SK-N-SH (cell line): ENCODE measurements at places on chromosomes 3 and 15.

DNA sequence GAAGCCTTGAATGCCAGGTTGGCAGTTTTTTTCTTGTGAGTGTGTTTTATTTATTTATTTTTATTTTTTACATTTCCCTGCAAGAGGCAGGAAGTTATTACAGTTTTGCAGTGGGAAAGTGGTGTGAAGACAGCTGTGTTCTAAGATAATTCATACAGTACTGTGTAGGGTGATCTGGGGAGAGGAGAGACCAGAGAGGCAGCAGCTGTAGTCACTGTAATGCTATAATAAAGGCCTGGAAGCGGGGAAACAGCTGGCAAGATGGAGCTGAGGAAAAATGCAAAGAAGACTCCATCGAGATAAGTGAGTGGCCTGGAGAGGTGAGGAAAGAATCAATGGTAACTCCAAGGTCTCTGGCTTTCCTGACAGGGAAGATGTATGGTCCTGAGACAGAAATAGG lies 23.1 kb downstream of the CNTN3 start:
- peaks cover 12% of the 10 kb centered on the region; the same call in 1 of the 2 replicates for H3K4me1 ChIP-seq
- no peaks in the 10 kb centered on the region for H3K27me3 ChIP-seq
- H3K36me3 ChIP-seq = no peaks in the 10 kb centered on the region
- H3K27ac ChIP-seq = no peak overlapping the region

DNA sequence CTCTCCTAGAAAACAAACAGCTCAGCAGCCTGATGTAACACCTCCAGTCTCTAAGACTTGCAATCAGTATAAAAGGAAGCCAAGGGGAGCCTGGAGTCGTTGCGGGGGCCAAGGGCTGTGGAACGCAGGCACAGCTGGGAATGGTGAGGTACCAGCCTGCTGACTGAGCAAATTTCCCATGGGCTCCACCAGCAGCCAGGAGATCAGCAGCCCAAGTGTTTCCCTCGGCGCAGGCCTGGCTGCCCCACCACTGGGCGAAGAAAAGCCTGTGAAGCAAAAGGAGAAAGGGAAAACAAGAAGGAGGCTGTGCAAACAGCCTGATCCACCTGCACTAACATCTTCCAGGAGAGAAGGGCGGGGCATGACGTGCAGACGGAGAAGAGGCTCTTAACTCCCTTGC lies 155.3 kb downstream of the SHQ1 start:
- DNase-seq = no peak
- H3K36me3 ChIP-seq = no peaks in the 10 kb centered on the region
- H3K27ac ChIP-seq = no peak overlapping the region
- no peaks in the 10 kb centered on the region for H3K4me1 ChIP-seq
- H3K4me3 ChIP-seq = no peak overlapping the region

DNA sequence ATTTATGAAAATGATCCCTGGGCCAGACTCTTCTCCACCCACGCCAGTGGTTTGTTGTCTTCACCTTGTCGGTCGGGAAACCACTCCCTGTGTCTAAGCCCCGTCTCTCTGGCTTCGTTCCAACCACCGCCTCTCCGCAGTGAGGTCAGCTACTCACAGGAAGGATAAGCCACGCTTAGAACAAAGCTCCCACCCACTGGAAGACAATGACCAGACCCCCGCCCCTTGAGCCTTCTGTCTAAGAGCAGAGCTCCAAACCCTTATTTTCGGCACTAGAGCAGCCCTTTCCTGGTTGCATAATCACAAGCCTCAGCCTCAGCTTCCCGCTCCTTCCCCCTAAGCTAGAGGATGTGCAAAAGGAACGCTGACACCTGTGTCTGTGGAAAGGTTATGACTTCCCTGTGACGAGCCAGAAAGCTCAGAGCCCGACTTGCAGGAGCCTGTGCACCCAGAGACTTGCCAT lies 114.9 kb upstream of the MEF2A start:
- no peak overlapping the region for H3K27ac ChIP-seq
- no peaks in the 10 kb centered on the region for H3K27me3 ChIP-seq
- H3K36me3 ChIP-seq = no peaks in the 10 kb centered on the region
- H3K4me1 ChIP-seq = peaks cover 21% of the 10 kb centered on the region

GRCh38 chr3:144129536-144130214 lies 158.1 kb downstream of the DIPK2A start:
- no peaks in the 10 kb centered on the region for H3K4me1 ChIP-seq
- no peak overlapping the region for H3K27ac ChIP-seq
- no peaks in the 10 kb centered on the region for H3K36me3 ChIP-seq
- no peak for DNase-seq
- no peak overlapping the region for H3K4me3 ChIP-seq

DNA sequence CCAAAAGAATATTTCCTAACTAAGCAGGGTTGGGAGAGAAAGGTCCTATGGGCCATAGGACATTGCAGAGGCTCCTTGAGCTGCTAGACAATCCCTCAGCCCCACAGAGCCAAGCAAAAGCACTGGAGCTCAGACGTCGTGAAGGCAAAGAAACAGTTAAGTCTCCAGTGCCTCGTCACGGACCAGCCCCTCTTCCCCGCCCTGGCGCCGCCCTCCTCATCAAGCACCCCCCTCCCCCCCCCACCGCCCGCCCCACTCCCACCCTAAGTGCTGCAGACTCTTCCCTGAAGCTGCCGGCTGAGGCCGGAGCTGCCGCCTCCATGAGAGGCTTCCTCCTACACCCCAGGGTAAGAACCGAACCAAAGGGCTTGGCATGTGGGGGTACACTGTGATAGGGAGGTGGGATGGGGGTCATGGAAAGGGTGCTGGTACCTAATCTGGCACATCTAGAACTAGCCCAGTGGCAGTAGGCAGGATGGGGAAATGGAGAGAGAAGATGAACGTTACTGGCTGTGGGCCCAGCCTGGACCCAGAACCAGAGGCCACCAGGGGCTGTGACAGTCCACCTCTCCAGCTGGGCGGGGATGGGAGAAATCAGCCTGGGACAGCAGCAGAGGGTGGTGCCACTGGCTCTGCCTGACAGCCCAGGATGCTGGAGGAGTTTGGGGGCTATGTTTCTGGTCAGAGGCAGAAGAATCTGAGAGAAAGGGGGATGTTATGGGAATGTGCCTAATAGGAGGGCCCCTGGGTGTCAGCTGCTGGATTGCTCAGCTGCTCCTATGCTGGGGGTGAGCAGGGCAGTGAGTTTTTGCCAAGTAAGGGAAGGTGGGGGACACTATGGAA lies at the start of gene MAP1A:
Gene MAP1A, plus strand, starts transcription at position 255 of the 843 bp plus-strand sequence. CDS start 3,866 bp downstream, outside the sequence.
- peaks cover 19% of the 10 kb centered on the region for H3K4me1 ChIP-seq
- no peaks in the 10 kb centered on the region for H3K27me3 ChIP-seq
- peak; percentile 89 for DNase-seq
- peak within 1 kb of the TSS; percentile 51 for H3K27ac ChIP-seq
- peak within 1 kb of the TSS; percentile 73 for H3K4me3 ChIP-seq

GRCh38 chr15:90412356-90413194 lies 24.5 kb downstream of the IQGAP1 start:
- no peaks in the 10 kb centered on the region for H3K27me3 ChIP-seq
- H3K4me1 ChIP-seq = peaks cover 36% of the 10 kb centered on the region
- peak overlapping the region; percentile 72 for H3K27ac ChIP-seq

- no peaks in the 10 kb centered on the region for H3K36me3 ChIP-seq
- H3K27me3 ChIP-seq = no peaks in the 10 kb centered on the region
- DNase-seq = no peak
- H3K4me1 ChIP-seq = peaks cover 13% of the 10 kb centered on the region
- H3K27ac ChIP-seq = no peak overlapping the region
- H3K4me3 ChIP-seq = no peak overlapping the region
Observed at GRCh38 chr3:131284302-131284701, 97.3 kb upstream of the NUDT16 start.

GRCh38 chr3:188082031-188082430 lies 71.9 kb upstream of the LPP start:
- H3K4me1 ChIP-seq = no peaks in the 10 kb centered on the region
- no peak overlapping the region for H3K4me3 ChIP-seq
- DNase-seq = no peak
- peak overlapping the region; percentile 67 for H3K27ac ChIP-seq
- no peaks in the 10 kb centered on the region for H3K27me3 ChIP-seq

- DNase-seq = no peak
- H3K4me1 ChIP-seq = no peaks in the 10 kb centered on the region
- H3K27ac ChIP-seq = no peak overlapping the region
- no peaks in the 10 kb centered on the region for H3K36me3 ChIP-seq
- no peak overlapping the region for H3K4me3 ChIP-seq
- no peaks in the 10 kb centered on the region for H3K27me3 ChIP-seq
Observed at GRCh38 chr3:19688767-19689166, 245.2 kb downstream of the EFHB start.

DNA sequence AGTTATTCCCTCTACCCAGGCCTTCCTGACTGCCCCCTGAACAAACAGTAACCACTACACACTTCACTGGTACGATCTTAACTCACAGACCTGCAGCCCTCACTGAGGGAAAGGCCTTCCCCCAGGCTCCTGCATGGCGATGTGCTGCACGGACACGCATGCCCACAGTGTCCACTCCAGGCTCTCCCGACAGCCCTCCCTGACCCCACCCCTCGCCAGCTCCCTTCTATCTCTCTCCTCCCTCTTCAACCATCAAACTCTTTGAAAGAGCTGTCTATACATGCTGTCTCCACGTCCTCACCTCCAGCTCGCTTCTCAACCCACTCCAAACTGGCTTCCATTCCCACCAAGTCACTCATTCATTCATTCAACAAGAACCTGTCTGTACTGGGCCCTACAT lies 3.9 kb downstream of the SCN5A start:
- H3K27ac ChIP-seq = no peak overlapping the region
- no peaks in the 10 kb centered on the region for H3K4me1 ChIP-seq
- no peak overlapping the region for H3K4me3 ChIP-seq
- H3K36me3 ChIP-seq = no peaks in the 10 kb centered on the region
- H3K27me3 ChIP-seq = peaks cover 12% of the 10 kb centered on the region; the same call in 1 of the 2 replicates

DNA sequence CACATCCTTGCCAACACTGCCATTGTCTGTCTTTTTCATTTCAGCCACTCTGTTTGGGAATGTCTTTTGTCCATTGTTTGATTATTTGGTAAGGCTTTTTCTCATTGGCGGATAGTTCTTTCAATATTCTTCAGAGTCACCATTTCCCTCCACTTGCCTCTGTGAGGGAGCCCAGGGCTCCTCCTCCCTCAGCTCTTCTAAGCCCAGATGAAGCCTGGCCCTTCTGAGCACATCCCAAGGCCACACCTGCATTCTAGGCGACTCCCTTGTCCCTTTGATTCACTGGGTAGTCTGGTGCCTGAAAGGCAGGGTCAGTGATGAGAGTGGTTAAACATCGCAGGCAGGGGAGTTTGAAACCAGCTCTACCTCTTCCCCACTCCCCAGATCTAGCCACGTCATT lies 12.4 kb upstream of the LTF start:
- no peaks in the 10 kb centered on the region for H3K4me1 ChIP-seq
- H3K4me3 ChIP-seq = no peak overlapping the region
- H3K36me3 ChIP-seq = no peaks in the 10 kb centered on the region

- no peaks in the 10 kb centered on the region for H3K36me3 ChIP-seq
- H3K4me3 ChIP-seq = no peak overlapping the region
- H3K4me1 ChIP-seq = no peaks in the 10 kb centered on the region
- H3K27me3 ChIP-seq = no peaks in the 10 kb centered on the region
- no peak overlapping the region for H3K27ac ChIP-seq
Observed at GRCh38 chr3:150293401-150294001, 114.6 kb upstream of the TSC22D2 start.

GRCh38 chr3:134294302-134295280 lies 43.9 kb upstream of the RYK start:
- H3K27ac ChIP-seq = no peak overlapping the region
- no peak overlapping the region for H3K4me3 ChIP-seq
- no peaks in the 10 kb centered on the region for H3K36me3 ChIP-seq
- no peak for DNase-seq
- H3K4me1 ChIP-seq = 0 out of 2 replicates have a peak, but pooled peaks cover 4% of the 10 kb centered on the region

GRCh38 chr3:193400304-193400703 lies 21.8 kb upstream of the ATP13A5 start:
- no peaks in the 10 kb centered on the region for H3K36me3 ChIP-seq
- H3K4me3 ChIP-seq = no peak overlapping the region
- H3K27ac ChIP-seq = no peak overlapping the region
- no peaks in the 10 kb centered on the region for H3K27me3 ChIP-seq

DNA sequence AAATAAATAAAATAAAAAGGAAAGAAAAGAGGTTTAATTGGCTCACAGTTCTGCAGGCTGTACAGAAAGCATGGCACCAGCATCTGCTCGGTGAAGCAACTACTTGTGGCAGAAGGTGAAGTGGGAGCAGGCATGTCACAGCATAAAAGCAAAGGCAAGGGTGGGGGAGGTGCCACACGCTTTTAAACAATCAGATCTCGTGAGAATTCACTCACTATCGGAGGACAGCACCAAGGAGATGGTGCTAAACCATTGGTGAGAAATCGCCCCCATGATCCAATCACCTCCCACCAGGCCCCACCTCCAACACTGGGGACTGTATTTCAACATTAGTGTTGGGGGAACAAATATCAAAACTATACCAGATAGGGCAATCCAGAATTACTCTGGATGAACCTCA lies 15.3 kb downstream of the SCG3 start:
- H3K36me3 ChIP-seq = peaks cover 8% of the 10 kb centered on the region; the same call in 1 of the 2 replicates
- H3K4me3 ChIP-seq = no peak overlapping the region
- peaks cover 4% of the 10 kb centered on the region; the same call in 1 of the 2 replicates for H3K27me3 ChIP-seq
- H3K27ac ChIP-seq = no peak overlapping the region
- no peak for DNase-seq
- H3K4me1 ChIP-seq = no peaks in the 10 kb centered on the region
